ENCODE measurements at places on chromosomes 16 and 17.

DNA sequence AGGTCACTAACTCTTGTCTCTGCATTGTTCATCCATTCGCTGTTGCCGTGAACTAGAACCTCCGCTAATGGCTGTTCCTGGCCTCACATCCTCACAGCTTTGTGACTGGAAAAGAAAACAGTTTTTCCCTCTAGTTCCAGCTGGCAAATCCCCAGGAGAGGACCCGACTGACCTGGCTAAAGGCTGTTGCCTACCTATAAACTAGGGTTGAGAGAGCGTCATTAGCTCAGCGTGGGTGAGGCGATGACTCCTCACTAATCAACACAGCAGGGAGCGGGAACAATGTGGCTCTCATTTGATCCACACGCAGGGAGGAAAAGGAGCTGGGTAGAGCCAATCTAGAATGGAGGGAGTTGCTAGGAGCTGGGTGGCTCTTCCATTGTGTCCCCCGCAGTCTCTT, 282.1 kb upstream of the IRX5 start:
- peak; percentile 88 for DNase-seq

DNA sequence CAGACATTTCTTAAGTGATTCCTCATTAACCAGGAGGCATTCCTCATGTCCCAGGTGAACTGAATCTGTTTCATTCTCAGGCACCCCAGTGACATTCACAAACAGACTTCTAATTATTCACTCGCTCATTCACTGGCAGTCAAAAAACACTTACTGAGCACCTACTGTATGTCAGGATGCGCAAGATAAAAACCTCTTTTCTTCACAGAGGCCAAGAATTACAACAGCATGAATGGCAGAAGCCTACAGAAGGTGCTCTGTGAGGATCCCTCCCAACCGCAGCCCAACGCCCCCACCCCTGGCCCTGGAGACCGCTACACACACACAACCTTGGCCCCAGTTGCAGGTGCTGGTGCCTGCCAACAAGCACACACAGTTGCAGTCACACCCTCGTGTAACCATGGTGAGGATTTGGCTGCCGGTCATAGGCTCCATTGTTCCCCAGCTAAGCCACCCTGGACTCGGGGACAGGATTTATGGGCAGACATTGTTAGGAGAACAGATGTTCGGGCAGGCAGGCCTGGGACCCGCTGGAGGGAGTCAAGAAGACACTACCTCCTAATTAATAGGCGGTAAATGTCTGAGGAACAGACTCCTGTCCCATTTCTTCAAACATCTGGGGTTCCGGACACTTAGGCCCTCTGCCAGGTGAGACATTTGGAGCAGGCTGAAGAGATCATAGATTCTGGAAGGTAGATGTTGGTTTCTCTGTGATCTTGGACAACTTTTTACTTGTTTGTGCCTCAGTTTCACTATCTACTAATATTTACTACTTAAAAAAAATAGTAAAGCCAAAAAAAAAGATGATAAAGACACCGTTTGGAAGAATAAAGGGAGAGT, 43.2 kb downstream of the CUEDC1 start:
- peak; percentile 100 for DNase-seq

DNA sequence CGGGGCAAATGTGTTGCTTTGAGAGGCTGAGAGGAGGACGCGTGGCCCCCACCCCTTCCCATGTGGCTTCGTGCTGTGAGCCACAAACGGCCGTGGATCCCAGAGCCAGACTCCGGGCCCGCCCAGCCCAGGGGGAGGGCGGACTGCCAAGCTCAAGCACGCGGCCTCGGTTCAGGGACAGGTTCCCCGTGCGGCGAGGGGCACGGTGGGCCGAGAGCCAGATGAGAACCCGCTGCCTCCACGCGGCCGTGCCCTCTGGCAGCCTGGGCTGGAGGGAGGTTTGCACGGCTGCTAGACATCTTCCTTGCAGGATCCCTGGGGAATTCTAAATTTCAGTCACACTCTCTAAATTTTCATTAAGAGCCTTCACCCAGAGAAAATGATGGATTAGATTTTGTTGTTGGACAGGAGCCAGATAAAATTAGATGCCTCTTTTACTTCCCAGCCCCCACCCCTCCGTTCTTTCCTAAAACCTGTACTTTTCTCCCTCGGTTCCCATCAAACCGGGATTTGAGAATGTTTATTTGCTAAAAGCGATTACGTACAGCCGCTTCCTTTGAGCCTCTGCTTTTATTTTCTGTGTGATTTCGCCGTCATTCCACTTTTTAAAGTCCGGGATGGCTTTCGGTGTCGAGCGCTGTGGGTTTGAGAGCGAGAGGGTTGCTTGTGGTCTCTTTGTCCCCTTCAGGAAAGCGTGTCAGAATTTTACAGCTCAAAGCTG, 25.0 kb upstream of the GNG13 start:
- DNase-seq: peak; percentile 85

DNA sequence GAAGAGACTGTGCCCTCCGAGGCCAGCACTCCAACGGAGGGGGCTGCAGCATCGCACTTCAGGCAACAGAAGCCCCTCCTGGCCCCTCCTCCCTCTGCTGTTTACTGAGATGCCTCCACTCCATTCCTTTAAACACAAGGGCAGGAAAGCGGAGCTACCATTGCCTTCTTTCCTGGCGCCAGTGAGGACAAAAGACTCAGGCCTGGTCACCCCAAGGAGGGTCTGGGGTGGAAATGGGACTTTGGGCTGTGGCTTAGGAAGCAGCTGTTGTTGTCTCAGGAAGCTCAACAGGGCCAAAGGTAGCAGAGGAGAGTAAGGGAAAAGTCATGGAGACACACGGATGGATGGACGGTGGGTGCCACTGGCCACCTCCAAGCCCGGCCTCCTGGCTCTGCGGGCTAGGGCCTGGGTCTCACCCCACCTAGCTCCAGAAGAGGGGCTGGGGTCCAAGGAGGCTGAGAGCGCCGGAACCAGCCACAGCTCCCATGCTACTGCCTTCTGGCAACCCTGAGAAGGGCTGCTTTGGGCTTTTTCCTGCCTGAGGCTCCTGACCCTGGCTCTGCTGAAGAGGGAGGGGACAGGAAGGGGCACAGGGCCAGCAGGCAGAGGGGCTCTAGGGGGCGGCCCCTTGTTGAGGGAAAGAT, 11.1 kb downstream of the CD300LG start:
- DNase-seq: no peak

- DNase-seq: peak; percentile 50
Observed at GRCh38 chr16:19304750-19305149, 19.2 kb downstream of the CLEC19A start.

DNA sequence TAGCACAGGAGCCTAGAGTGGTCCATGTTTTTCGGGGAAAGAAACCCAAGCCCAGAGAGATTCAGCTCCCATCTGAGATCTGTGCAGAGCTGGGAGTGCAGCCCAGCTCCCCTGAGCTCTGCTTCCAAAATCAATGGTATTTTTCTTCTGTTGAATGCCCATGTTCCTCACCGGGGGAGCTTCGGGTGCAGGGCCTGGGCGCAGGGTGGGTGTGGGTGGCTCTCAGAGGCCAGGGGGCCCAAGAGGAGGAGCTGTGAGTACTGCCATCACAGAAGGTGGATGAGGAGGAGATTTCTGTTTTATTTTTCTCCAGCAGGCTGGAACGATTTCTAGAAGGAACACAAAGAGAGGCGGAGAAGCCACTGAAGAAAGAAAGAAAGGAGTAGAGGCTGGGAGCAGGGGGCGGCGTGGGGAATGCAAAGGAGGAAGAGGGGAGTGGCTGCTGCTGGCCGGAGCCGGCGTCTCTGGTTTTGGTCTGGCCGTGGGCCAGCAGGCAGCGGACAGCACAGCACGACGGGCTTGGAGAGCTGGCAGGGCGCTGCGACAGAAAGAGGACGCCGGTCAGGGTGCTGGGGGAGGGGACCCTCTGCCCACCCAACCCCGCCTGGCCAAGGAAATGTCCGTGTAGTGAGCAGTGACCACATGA, 76.2 kb upstream of the KSR1 start:
- DNase-seq: peak; percentile 60

DNA sequence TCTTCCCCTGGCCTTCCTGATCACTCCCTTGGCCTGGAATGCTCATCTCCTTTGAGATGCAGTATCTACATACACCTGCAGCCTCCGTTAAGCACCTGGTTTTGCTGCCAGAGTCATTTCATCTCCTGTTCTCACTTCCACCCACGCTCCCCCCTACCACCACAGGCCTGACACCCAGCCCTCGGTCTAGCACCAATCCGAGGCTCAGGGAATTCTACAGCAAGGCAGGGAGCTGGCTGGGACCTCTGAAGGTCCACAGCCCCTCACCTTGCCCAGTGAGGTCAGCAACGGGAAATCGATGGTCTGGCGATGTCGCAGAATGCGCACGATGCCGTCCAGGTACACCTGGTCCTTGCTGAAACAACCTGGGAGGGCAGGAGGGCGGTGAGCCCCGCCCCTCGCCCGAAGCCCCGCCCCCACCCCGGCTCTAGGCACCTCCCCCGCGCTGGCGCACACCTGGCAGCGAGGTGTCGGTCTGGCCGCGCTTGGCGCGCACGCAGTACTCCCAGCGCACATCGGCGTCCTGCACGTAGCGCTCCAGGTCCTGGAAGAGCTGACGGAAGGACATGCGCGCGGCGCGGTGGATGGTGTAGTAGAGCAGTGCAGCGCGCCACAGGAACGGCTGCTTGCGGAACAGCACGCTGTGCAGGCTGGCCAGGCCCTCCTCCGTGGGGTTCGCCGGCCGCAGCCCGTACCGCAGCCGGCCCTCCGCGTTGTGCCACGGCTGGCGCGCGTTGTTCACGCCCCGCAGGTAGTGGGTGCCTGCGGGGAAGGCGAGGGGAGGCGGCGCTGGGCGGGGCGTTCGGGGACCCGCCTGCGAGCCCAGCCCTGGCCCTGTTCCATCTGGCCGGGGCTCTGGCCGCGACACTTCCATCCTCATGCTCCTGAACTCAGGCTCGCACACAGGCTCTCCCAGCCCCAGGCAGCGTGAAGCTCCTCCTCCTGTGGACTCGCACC, 5.7 kb downstream of the MATCAP1 start:
- peak; percentile 92 for DNase-seq

DNA sequence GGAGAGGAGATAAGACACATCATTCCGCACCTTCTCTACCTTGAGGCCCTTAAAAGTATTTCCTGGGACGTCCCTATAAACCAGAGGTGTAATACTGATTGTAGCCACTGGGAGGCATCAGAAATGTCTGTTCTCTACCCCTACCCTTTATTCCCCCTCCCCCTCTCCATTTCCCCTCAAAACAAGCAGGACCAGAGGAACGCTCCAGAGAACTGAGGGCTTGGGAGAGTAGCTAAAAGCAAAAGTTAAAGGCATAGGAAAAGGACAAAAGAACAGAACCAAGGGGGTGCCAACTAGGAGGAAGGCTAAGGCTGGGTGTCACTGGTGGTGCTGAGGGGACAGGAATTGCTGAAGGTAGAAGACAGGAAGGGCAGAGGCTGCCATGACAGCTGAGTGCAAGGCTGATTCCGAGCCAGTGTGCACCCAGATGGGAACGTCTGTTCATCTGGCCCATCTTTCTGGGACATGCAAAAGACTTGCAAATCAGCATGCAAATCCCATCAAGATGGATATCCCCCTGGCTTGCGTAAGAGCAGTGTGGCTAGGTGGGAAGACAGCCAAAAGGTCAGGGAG, 6.7 kb downstream of the CAMTA2 start:
- DNase-seq: peak; percentile 41

- DNase-seq: peak; percentile 78
Observed at GRCh38 chr17:78933025-78933958, 8.1 kb upstream of the TIMP2 start.

DNA sequence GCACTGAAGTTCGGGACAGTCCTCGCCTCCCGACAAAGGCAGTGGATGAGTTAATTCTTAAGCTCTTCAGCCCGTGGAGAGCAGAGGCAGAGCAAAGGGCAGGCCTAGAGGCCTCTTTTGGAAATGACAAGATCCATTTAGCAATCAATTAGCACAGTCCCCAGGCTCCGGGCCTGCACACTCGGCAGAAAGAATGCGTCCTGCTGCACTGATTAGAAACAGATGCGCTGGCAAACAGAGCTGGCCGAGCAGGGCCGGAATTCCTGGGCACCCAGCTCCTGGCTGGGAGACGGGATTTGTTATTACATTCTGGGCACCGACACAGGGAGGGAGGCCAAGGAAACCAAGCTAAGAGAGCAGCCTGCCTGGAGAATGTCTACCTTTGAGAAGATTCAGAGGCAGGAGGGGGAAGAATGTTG, 162.9 kb downstream of the COPRS start:
- DNase-seq: no peak

DNA sequence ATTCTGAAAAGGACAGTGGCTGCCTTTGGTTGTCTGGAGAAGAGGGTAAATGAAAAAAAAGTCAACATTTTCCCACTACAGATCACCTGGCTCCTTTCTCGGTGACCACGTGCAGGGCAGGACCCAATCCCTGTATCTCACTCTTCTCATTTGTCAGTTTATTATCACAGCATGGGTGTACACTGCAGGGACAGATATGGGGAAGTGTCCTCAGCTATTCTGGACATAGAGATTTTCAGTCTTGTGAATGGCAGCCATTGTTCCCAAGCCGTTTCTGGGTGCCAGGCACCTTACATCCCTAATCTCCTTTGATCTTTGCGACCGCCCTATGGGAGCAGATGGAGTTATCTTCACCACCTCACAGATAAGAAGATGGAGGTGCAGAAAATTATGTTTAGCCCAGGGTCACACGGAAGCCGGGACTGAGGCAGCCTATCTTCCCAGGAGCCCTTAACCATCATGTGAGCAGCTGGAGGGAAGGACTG, 7.2 kb downstream of the ADORA2B start:
- no peak for DNase-seq

DNA sequence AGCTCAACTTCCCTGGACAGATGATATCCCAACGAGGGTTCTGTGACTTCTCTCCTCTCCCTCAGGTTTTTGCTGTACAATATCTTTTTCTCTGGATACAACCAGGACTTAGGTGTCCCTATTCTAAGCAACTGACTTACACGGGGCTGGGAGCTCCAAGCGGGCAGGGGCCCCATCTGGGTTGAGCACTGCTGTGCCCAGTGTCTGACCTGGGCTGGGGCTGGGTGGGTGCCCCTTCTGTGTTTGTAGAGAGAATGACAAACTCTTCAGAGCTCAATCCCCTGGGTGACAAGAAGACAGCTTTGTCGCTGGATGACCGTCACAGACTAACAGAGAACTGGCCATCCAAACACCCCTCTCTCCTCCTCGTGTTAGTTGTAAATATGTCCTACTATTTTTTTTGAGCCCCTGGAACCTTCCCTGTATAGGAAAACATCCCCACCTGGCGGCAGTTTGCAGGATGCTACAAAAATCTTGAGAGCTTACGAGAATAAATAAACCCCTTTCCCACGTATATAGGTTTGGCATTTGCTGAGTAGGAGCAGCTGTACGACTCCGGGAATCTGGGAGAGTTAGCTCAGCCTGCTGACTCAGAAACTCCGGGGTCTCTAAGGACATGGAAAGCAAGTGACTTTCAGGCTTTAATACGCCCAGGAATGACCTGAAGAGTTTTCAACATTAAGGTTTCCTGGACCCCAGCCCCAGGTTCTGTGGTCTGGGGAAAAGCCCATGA, 23.7 kb upstream of the RCVRN start:
- DNase-seq: peak; percentile 4

DNA sequence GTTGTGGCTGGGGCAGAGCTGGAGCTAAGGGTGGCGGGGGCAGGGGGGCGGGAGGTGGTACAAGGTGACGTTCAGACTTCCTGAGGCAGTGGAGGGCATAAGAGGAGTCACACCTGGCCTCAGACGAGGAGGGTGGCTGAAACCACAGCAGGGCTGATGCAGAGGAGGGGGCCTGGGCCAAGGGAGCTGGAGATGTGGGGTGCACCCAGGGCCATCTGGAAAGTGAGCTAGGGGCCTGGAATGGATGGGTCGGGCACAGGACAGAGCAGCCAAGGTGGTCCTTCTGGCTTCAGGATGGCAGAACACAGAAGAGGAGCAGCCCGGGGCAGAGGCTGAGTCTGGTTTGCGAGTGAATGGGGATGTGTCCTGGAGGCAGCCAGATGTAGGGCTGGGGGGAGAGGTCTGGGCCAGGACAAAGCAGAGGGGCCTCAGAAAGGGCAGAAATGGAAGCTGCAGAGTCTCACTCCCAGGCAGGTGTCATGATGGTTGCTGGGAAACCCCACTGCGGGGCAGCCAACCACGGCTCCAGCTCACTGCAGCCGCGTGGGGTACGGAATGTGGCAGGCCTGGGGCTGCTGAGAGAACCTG, 57.6 kb downstream of the PRMT7 start:
- DNase-seq: no peak

All from NCI-H69 (cell line).